NCI-H446 treated with DMSO at 0.1 percent for 48 hours (cell line): ENCODE measurements at places on chromosomes 2 and 18.

DNA sequence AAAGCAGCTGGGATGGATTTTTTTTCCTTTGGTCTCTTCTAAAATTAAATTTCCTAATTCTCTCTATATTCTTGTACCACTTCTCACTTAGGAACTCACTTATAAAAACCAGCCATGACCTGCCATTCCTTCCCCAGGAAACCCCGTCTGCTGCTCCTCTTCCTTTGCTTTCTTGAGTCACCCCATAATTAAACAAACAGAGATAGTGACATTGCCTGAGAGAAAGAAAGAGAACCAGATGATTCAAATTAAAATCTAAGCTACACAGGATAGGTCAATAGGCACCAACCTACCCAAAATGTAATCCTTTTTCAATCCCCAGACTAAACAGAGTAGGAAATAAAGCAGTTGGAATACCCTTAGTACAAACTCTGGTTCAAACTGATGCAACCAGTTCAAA is 9.7 kb downstream of the STK39 start:
- no peak for DNase-seq

DNA sequence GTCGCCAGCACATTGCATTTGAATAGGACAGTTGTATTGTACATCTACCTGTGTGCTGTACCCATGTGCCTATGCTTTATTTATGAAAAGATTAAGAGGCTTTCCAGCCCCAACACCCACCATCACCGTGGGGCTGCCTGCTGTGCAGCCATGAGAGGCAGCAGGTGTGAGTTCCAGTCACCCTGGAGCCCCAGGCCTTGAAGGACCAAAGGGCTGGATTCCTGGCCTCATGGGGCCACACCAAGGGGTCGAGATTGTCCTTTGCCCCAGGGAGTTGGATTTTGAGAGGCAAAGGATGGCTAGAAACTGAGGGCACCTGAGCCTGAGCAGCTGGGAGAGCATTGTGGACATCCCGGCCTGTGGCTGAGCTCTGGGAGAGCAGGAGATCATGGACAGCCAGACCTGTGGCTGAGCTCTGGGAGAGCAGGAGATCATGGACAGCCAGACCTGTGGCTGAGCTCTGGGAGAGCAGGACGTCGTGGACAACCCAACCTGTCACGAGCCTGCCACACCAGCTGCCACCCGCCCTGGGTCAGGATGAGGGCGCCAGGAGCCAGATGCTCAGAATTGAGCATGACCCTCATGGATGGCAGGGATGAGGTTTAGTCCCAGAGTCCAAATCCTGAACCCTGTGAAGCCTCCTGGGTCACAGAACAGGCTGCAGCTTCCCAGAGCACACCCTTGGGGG is 182.5 kb upstream of the RAB6C start:
- no peak for DNase-seq

GRCh38 chr2:108324531-108325255 is 36.0 kb downstream of the SULT1C2 start:
- DNase-seq: no peak

GRCh38 chr2:567865-568638 is 109.2 kb downstream of the TMEM18 start:
- DNase-seq: no peak

- DNase-seq: no peak
These were observed 132.7 kb upstream of the NT5C1B start for GRCh38 chr2:18722101-18722500.

GRCh38 chr2:36976065-36976464 is 9.7 kb upstream of the STRN start:
- DNase-seq: no peak

- DNase-seq: no peak
These were observed 21.0 kb downstream of the SNORC start for GRCh38 chr2:232890896-232891601.

GRCh38 chr2:105977212-105977611 is 216.9 kb downstream of the UXS1 start:
- DNase-seq: no peak

DNA sequence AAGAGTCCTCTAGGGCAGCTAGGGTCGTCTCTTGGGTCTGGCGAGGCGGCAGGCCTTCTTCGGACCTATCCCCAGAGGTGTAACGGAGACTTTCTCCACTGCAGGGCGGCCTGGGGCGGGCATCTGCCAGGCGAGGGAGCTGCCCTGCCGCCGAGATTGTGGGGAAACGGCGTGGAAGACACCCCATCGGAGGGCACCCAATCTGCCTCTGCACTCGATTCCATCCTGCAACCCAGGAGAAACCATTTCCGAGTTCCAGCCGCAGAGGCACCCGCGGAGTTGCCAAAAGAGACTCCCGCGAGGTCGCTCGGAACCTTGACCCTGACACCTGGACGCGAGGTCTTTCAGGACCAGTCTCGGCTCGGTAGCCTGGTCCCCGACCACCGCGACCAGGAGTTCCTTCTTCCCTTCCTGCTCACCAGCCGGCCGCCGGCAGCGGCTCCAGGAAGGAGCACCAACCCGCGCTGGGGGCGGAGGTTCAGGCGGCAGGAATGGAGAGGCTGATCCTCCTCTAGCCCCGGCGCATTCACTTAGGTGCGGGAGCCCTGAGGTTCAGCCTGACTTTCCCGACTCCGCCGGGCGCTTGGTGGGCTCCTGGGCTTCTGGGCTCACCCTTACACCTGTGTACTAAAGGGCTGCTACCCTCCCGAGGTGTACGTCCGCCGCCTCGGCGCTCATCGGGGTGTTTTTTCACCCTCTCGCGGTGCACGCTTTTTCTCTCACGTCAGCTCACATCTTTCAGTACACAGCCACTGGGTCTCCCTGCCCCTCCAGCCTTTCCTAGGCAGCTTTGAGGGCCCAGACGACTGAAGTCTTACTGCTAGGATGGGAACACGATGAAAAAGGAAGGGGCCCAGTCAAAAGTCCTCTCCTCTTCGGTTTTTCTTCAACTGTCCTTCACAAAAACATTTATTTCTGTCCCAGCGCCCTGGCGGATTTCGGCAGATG is 8.1 kb downstream of the SIX2 start:
- no peak for DNase-seq
